ENCODE measurements at places on chromosomes 11 and 22. TPM values are rescaled to one million over a fixed set of nuclear protein-coding genes. Genes with fewer than 3 reads are reported as not detected.

TSSK2 gene
- polyA plus RNA-seq = not detected

MS4A6E gene
- not detected for polyA plus RNA-seq

SLC22A6 gene
- 25.1 TPM for polyA plus RNA-seq

JRKL gene
- 26.9 TPM for polyA plus RNA-seq

OR6Q1 gene
- polyA plus RNA-seq = not detected

C11orf86 gene
- not detected for polyA plus RNA-seq

TLCD5 gene
- polyA plus RNA-seq = 10.1 TPM

NFRKB gene
- 55.6 TPM for polyA plus RNA-seq

DNA sequence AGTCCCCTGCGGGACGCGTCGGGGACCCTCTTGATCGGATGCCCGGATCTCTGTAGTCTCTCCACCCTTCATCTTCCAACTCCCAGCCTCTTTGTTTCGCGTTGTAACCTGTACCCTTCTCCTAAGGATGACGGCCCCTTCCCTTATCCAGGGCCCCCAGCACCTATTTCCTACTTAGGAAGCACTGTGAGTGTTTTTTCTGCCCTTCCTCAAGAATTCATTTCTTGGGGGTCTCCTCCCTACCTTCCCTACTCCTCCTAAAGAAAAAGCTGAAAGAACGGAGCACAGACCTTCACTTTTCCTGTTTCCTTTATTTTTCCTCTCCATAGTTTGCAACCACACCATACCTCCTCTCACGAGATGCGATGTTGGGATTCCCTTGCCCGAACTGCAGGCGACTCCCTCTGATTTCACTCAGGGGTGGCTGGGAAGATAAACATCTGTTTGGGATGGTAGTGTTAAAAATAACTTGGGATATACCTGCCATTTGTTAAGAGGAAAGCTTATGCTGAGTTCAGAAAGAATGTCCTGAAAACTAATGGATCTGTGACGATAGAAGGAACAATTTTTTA, 593 bp downstream of the FAM118B start:
- DNase-seq = no peak

GRCh38 chr11:61499816-61500491, 8.6 kb upstream of the LRRC10B start:
- no peak for DNase-seq

DNA sequence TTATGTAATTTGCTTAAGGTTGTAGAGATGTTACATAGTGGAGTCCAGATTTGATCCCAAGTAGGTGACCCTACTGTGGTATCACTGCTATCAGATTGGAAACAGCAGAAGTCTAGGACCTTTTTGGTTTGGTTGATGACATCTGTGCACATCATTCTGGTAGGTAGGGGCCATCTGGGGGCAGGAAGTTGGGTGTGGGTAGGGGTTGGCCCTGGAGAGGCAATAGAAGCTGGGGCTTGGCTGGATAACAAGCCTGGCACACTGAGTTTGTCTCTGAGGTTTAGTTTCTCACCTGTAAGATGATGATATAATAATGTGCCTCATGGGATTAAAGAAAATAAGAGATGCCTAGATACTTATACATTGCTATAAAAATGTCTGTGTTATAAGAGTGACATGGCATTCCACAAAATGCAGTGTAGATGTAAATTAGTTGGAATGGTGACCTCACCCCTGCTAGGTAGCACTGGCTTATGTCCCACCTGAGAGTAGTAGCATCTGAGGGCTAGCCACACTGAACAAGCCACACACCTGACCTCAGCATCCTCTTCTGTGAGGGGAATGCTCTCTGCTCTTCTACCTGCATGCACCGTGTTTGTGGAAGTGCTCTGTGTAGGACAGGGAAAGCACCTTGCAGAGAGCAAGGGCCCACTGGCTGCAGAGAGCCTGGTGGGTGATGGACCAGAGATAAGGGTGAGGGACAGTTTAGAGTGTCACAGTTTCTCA, 36.9 kb downstream of the PTPRJ start:
- DNase-seq = no peak

GRCh38 chr22:44249376-44250147, 63.2 kb downstream of the SHISAL1 start:
- DNase-seq = no peak

DNA sequence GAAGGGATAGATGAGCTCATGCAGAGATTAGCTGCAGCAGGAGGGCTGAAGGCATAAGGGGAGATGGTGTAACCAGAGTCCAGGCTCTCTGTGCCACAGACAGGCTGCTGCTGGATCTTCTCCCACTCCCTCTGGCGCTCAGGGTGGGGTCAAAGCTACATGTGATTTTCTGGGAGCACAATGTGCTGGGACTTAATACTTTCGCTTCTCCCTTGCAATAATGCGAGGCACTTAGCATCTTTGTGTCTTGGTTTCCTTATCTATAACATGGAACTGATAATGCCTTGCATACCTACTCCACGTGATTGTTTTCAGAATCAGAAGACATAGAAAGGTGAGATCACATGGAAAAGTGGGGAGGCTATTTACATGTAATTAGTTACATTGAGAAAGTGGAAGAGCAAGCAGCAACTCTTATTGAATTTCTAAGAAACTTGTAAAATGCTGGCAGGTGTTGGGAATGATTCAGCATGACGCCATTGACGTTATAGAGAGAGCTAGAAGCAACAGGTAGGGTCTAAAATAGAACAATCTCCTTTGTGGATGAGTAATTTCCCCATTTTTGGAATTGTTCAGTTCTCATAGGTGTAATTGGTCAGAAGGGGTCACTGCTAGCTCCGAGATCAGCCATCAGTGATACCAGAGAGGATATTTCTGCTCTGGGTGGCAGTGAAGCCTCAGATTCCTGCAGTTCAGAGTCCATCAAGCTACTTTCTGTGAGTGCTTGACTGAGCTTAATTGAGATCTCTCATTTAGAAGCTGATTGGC, 8.2 kb upstream of the OR9I1 start:
- no peak for DNase-seq

DNA sequence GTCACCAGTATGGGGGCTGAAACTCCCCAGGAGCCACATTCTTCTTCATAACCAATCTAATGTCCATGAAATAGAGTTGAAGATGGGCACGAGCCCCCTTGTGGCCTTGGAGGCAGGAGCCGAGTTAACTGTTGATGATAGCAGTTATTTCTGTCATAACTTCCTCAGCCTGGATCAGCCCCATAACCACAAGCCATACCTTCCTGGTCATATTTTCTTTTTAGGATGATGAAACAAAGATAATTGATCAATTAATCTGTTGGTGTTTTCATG, 65.0 kb upstream of the TTC12 start:
- no peak for DNase-seq

DNA sequence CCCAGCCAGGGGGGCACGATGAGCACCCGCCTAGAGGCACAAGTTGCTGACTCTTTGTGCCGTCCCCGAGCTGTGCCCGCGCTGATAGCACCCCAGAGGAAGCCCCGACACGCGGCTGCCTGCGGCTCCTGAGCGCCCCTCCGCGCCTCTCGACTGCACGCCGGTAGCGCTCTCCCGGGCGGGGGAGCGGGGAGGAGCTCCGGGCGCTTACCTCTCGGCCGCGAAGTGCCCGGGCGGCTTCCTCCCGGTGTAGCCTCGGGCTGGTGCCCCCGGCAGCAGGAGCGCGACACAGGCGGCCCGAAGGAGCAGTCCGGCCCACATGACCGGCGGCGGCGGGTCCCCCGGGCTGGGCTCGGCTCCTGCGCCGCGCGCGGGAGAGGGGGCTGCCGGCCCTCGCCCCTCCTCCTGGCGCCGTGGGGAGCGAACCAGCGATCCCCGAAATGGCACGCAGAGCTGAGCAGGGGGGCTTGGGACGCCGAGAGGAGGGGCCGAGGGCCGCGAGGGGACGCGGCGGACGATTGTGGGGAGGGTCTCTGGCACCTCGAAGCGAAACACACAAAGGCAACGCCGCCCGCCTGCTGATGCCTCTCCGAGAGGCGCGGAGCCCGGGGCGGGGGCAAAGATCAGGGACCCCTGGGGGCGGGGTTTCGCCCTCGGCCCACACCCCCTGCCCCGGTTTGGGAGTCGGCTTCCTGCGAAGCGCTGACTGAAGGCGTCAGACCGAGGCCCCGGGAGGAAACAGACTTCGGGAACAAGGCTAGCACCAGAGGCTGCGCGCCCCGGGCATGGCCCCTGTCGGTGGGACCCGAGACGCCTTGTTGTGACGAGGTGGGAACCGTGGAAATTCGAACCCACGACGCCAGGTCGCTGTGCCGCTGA, at the start of gene VWCE:
TSS of gene VWCE (minus strand) at position 600 of the 879 bp plus-strand sequence. CDS start at position 321, 279 bp downstream.
- peak; percentile 69 for DNase-seq

DNA sequence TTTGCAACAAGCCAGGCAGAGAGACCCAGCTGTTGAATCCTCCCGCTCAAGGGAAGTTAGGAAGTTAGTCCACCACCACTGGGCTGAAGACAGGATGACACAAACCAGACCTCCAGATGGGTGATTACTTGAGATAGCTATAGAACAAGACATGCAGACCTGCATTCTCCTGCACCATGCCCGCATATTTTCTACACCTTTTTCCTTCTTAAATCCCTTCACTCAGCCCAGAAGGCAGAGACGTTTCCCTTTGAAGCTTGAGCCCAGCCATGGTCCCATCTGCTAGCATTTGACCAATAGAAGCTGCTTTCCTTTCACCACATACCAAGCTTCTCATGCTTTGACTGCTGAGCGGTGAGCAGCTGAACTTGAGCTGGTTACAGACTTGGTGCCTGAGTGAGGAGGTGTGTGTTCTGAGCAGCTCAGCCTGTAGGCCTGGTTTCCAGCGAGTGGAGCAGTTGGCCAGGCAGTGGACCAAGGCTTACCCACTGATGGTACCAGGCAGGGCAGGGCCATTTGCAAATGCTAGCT, 29.2 kb upstream of the CBX6 start:
- DNase-seq = no peak

GRCh38 chr11:86386283-86386682, 11.6 kb downstream of the CCDC81 start:
- DNase-seq = no peak

GRCh38 chr11:116168459-116168787, 604.4 kb downstream of the BUD13 start:
- DNase-seq = no peak

GRCh38 chr11:112163875-112164685, at the start of gene IL18:
Gene IL18, minus strand, starts transcription at chr11:112164094. Its CDS starts 9,041 bp downstream, at chr11:112155053.
- no peak for DNase-seq

DNA sequence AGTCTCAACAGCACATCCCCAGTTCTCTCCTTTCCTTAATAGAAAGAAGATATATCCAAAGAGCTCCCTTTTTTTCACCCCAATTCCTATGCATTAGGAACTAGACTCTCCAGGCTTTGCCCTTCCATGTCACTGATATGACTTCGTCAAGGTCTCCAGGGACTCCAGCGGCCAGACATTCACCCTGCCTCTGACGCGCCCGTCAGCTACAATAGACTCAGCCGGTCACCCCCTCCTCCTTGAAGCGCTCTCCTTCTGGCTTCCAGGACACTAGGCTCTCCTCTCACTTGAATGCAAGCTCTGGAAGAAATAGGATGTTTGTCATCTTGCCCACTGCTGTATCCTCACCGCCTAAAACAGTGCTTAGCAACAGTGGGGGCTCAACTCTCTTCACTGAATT, 14.9 kb upstream of the ELFN2 start:
- no peak for DNase-seq

DNA sequence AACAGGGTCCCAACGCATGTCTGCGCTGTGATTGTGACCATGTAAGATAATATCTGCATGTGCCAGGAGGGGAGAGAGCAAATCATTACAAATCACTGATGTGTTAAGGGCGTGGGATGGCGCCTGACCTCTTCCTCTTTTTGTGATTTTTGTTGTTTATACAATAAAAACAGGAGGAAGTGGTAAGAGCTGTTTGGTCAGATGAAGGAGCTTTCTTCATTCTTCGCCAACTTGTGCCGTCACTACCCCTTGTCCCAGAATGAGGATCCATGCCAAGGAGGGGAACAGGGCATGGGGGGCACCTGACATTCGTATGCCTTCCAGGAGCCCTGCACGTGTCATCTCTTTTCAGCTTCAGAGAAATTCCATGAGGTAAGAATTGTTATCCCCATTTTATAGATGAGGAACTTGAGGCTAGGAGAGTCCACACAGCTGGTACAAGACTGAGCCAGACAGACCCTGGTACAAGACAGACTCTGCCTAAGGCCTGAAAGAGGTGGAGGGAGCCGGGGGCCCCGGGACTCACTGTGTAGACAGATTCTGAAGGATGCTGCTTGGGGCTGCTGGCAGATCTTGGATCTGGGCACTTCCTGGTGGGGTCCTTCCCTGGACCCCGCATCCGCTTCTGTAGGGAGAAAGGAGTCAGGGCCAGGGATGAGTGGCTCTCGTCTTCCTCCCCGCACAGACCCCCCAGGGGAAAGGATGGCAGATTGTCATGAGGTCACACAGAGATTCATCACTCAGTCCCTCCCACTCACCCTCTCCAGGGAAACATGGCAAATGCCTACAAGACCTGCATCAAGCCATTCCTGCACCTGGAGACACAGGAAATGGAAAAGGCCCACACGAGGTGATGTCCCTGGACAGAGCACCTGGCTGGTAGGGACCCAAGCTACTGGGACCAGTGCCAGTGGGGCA, 34.6 kb downstream of the NFAM1 start:
- no peak for DNase-seq

DNA sequence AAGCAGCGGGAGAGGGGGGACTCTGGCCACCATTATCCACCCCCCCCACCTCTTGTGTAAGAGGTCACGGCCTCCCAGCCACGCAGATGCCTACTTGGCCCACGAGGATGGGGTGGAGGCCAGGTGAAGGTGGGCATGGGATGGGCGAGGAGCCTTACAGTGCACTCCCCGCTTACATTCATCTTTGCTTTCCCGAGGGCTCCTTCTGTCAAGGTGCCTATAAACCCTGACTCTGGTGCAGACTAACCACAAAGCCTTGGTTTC, 13.1 kb downstream of the NPTXR start:
- no peak for DNase-seq

DNA sequence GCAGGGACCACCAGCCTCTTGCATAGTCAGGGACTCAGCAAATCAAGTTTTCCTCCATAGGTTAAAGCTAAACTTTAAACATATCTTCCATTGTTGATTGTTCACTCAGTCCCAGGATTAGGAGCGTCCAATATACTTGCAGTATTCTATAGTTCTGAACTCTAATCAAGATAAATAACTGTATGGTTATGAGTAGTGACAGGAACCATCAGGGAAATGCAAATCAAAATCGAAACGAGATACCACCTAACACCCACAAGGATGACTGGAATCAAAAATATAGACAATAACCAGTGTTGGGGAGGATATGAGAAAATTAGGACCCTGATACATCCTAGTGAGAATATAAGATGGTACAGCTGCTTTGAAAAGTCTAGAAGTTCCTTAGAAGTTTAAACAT, 190.0 kb downstream of the ETS1 start:
- no peak for DNase-seq

- no peak for DNase-seq
Measured at GRCh38 chr11:108797578-108798100, 132.8 kb downstream of the DDX10 start.

DNA sequence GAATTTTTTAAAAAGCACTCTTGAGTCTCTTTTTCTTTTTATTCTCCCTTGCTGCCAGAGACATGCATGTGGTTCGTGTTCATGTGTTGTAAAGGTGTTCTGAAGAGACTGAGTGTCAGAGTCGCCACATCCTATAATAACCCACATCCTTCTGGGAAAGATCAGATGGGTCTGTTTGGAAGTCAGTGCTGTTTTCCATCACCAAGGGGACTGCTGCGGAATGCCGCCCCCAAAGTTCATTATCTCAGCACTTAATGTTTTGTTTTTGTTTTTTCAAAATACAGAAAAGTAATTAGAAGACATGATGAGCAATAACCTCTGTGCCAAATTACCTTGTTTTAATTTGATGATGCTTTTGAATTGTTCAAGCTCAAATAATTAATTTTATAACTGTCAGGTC, 56.9 kb upstream of the EIF3M start:
- DNase-seq = peak; percentile 42

Data from renal pelvis (tissue), 12 donors.